ENCODE measurements at places on chromosomes 11 and 22.

DNA sequence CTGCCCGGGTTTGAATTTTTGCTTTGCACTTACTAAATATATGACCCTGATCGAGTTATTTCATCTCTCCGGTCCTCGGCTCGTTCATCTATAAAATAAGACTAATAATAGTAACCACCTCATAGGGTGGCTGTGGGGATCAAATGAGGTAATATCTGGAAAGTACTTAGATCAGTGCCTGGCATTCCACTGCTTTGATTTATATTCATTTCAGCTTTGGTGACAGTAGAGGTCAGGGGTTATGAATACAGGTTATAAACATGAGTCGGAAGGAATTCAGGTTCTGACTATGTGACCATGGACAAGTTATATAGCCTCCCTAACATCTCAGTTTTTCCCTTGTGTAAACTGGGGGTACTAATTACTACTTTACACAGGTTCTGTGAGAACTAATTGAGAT lies 2.9 kb upstream of the TEAD1 start:
- DNase-seq, result no peak

DNA sequence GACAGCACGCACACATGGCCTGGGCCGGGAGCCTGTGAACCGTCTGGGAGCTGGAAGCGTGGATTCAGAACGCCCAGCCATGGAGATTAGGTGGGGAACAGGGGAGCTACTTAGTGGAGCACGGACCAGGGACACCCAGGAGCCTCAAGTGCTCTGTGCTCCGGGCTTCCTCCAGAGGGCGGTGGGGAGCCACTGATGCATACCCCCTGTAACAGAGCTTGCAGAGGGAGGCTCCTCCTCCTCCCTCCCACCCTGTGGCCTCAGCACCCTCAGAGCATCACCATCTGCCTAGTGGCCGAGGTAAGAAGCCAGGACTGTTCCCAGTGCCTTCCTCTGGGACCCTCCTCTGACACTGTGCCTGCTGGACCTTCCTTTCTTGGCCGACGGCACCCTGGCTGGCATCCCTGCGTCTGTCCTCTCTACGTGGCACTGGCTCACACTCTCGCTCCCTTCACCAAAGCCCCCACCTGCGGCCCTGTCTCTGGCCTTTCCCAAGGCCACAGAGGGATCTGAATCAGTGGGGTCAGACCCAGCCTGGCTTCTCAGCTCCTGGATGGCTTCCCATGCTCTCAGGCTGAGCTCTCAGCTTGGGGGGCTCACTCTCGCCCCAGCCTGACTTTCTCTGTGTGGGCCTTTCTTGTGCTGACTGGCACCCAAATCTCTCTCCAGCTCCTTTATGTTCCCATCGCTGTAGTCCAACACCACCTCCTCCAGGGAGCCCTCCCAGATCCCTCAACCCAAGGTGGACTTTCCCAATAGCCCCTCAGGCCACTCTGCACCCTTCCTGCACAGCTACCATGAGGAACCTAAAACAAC lies 780.9 kb downstream of the BRD1 start:
- DNase-seq, result no peak

GRCh38 chr11:104830080-104830479 lies 68.2 kb downstream of the CASP12 start:
- DNase-seq, result no peak

GRCh38 chr11:71358122-71358728 lies 90.0 kb downstream of the DHCR7 start:
- no peak for DNase-seq

DNA sequence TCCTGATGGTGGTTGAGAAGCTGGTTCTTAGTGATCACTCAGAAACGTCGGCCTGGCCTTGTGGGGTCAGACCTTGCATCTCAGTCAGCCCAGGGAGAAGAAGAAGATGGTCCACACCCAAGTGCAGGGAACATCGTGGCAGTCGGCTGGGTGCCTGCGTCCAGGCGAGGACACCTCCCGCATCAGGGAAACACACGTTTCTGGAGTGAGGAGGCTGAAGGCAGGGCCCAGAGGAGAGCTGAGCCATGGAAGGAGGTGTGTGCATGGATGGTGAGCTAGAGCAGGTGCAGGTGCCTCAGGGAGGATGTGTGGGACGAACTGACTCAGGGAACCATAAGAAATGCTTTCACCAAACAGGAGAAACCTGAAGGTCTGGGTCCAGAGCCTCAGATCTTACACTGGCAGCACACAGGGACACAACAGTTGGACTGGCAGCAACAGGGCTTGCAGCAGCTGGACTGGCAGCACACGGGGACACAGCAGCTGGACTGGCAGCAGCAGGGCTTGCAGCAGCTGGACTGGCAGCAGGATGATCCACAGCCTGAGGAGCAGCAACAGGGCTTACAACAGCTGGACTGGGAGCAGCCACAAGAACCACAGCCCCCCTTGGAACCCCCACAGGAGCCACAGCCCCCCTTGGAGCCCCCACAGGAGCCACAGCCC lies 632 bp downstream of the KRTAP5-2 start:
- no peak for DNase-seq

DNA sequence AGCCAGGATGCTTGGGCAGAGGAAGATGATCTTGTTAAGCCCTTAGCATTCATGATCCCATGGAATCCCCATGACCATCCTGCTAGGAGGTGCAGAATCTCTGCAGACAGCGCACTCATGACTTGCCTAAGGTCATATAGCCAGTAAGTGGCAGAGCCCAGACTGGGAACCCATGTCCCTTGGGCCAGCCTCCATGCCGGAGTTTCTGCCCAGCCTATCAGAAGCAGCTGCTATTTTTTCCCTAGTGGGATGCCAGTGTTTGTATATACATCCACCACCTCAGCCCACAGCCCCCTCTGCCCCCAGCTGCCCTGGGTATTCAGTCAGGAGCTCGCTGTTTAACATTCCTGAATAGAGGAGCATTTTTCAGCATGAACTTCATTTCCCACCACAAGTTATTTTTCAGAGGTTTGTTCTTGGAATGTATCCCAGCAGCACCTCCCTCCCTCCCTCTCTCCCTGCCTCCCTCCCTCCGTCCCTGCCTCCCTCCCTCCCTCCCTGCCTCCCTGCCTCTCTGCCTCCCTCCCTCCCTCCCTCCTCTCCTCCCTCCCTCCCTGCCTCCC lies 34.4 kb upstream of the SUSD2 start:
- no peak for DNase-seq

DNA sequence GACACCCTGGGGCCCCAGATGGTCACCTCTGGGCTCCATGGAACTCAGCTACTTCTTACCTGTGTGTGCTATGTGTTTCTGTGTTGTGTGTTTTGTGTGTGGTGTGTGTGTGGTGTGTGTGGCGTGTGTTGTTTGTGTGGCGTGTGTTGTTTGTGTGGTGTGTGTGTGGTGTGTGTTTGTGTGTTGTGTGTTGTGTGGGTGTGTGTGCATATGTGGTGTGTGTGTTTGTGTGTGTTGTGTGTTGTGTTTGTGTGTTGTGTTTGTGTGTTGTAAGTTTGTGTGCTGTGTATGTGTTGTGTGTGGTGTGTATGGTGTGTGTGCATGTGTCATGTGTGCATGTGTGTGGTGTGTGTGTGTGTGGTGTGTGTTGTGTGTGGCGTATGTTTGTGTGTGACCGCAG lies 3.8 kb upstream of the WNT7B start:
- DNase-seq, result no peak

- no peak for DNase-seq
These were observed 718 bp downstream of the INTS5 start for GRCh38 chr11:62652161-62653006.

GRCh38 chr11:86209806-86210657 lies 34.5 kb upstream of the EED start:
- no peak for DNase-seq

GRCh38 chr22:19664406-19664805 lies 49.9 kb upstream of the SEPTIN5 start:
- no peak for DNase-seq

GRCh38 chr11:93122535-93123235 lies 75.1 kb downstream of the SLC36A4 start:
- DNase-seq, result no peak

GRCh38 chr11:134858783-134859480 lies 446.9 kb upstream of the B3GAT1 start:
- no peak for DNase-seq

DNA sequence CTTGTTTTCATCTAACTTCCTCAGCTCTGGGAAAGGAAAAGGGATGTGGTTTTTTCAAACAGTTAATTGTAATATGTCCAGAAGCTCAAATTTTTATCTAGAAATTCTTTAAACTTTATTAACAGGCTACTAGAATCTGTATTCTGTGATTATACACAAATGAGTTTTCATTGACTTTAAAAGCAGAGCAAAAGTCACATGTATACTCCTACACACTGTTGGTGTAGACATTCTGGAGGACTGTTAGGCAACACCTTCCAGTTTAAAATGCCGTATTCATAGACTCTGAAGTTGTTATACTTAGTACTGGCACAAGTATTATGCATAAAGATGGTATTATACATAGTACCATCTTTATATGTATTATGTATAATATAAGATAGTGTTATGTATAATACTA lies 64.9 kb downstream of the SPECC1L start:
- DNase-seq, result no peak

DNA sequence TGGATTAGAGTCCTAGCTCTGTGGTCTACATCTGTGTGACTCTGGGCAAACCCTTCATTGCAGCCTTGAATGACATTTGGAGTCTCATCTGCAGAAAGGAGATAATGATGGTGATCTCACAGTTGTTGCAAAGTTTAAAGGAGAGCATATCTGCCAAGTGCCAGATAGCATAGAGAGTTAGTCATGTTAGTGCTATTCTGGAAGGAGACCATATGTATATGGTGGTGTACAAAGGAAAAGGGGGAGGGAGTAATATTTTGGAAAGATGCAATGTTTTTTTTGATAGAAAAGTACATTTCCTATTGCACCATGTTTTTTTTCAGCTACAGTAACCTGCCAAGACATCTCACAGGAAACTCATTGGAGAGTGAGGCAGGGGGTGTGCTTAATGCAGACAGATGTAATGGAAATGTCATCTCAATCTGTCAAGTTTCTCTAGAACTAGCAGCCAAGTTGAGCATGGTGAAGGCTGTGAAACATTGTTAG lies 92.1 kb upstream of the NARS2 start:
- no peak for DNase-seq

- DNase-seq, result no peak
These were observed 208.2 kb upstream of the ZC3H12C start for GRCh38 chr11:109885006-109885405.

GRCh38 chr11:63847363-63847762 lies 8.5 kb downstream of the MARK2 start:
- DNase-seq, result no peak

DNA sequence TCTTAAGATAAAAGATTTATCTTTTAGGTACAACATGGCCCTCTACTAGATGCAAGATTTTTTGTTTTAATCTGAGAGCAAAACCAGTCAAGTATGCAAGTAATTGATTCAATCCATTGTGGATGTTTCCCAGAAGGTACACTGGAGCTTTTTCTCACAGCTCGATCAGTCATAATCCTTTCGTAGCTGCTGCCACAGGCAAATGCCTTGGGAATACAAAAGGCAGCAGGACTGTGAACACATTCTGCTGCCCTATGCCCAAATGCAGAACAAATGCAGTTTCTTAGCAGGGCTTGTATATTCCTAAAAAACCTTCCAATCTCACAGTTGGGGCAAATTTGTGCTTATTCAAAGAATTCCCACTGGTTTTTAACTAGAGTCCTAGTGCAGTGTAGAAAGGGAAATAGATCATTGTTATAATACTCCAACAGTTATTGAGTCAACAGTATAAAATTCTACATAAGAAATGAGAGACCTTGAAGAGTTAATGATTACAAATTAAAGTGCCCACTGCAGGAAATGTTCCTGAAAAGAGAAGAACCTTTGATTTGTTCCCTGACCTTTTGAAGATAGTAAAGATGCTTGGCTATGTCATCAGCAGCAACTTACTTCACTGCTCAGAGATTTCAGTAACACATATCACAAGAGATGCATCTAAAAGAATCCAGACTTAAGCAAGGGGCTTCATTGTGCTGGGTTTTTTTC lies 14.1 kb downstream of the LPXN start:
- DNase-seq, result no peak

GRCh38 chr11:36088266-36088972 lies 144.6 kb downstream of the LDLRAD3 start:
- DNase-seq, result no peak

DNA sequence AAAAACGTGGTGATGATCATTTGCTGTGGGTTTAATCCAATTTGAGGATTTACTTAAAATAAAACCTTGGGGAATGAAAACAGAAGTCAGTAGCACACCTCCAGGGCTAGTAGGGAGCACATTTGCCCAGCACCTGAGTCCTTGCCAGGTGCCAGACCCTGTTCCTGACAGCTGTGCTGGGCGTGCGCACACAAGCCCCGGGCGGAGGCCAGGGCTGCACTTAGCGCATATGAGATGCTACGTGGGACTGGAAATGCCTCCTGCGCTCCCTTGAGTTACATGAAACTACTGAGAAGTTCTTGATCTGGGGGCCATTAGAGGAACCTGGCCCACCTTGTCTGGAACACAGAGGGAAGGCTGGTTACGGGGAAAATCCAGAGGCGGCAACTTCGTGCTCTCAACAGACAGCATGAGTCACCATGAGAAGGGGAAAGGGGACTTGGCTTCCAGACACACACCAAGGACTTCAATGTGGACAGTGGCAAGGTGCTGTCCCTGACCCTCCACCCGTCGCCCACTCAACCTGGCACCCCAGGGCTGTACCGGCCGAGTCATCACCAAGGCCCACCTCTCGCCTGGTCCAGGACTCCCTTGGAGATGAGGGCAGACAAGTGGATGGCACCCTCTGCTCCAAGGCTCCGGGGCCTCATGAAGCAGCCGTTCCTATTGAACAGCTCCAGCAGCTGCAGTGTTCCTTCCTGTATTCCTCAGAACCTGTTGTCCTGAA lies 1468.6 kb downstream of the BRD1 start:
- no peak for DNase-seq

- DNase-seq, result no peak
These were observed 492.9 kb upstream of the ANO3 start for GRCh38 chr11:25838918-25839625.

- DNase-seq, result no peak
These were observed 104.6 kb upstream of the ANO3 start for GRCh38 chr11:26227301-26227746.

DNA sequence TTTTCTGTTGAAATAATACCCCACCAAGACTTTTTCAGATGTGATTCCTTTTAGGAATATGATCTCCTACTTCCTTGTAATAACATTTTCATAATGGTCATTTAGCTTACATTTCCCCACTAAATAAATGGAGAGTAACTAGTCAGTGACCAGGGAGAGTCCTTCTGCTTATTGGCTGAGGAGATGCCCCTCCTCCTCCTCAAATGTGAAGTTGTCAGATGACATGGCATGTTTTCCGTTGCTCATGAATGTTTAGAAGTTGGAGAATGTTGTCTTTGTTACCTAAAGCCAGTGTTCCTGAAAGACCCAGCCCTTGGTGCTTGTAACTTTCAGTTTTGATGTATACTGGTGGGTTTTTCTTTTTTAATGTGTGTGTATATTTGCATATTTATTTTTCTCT lies 38.2 kb downstream of the CSRP3 start:
- no peak for DNase-seq

Measured in CD4-positive, alpha-beta T cell treated with Interleukin-1 beta for 1 hour (primary cell).